ENCODE measurements at places on chromosomes 1 and 21.

DNA sequence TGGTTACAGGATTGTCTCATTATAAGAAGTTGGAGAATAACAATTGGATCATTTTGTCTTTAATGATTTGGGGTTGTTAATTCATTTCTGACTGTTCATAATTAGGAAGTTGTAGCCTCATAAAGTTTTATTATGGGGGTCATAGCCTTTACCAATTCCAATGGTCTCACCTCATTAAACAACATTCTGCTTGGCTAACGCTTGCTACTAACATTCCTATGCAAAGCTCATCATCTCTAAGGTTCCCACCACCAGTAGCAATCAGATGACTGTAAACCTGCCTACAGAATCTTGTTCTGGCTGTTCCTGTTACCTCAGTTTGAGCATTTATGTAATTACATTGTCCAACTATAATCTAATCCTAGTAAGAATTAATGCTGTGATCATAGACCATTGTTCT is 60.2 kb downstream of the ODF2L start:
- no peak for DNase-seq

GRCh38 chr1:86636898-86637297 is 67.5 kb upstream of the SH3GLB1 start:
- no peak for DNase-seq

DNA sequence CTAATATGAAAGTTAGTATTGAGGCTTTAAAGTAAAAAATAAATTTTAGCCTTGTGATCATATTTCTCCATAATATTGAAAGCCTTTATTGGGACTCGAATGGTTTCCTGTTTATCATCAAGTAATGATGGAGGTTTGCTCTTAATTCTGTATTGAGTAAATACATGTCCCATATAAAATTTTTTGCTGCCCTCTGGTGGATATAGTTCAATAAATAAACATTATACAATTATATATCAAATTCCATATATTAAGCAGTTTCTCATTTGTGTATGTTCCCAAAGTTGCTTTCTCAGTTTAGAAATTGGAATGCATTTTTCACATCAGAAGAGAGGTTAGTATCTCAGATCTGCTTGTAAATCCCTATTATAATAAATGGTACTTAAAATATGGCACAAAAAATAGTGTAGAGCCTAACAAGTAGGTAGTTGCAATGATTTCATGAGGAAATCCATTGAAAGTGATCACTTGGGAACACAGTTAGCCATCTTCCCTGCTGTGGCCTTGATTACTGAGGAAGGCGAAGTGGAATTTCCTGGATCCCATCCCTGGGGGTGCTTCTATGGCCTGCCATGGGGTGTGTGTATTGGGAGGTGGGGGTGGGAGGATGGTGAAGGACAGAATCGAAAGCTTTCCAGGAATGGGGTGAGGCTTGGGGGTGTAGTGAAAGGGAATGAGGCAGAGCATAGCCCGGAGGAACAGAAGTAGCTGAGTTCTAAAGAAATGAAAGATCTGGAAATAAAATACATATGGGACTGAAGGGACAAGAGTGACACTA is 84.1 kb upstream of the C21orf91 start:
- no peak for DNase-seq

- no peak for DNase-seq
These were observed 2.9 kb downstream of the EPHA8 start for GRCh38 chr1:22566161-22566560.

GRCh38 chr1:86704972-86705664 is 742 bp downstream of the SH3GLB1 start:
- no peak for DNase-seq

- no peak for DNase-seq
These were observed 71.1 kb downstream of the TPR start for GRCh38 chr1:186303911-186304310.

GRCh38 chr1:31752952-31753475 is 11.1 kb downstream of the ADGRB2 start:
- DNase-seq: no peak

DNA sequence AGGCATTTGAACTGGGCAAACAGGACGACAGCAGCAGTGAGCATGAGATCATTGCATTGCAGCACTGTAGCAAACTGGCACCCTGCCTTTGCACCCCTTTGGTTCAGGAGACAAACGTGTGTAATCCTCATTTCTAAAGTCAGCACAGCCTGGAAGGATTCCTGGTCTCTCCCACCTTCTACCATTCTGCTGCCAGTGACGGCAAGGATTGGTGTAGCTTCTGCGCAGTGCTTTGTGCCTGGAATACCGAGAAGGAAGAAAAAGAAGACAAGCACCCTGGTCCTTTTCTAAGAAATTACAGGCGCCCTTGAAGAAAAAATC is 805.3 kb downstream of the USP25 start:
- no peak for DNase-seq

DNA sequence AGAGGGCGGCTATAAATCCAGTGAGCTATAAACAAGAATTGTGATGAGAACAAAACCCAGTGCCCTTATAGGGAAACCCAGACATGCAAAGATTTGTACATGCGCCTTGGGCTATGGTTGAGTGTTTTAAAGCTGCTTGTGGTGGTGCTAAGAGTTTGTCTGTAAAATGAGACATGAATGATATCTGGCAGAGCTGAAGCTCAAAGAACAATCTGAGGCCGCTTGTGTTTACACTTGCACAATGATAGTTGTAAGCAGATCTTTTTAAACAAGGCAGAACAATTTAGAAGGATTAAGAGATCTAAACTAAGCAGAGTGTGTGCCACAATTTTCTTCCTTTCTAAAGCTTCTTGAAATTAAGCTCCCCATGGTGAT is 80.4 kb upstream of the ADAMTS5 start:
- DNase-seq: no peak

- no peak for DNase-seq
These were observed 84.2 kb downstream of the KIRREL1 start for GRCh38 chr1:158077411-158078256.

DNA sequence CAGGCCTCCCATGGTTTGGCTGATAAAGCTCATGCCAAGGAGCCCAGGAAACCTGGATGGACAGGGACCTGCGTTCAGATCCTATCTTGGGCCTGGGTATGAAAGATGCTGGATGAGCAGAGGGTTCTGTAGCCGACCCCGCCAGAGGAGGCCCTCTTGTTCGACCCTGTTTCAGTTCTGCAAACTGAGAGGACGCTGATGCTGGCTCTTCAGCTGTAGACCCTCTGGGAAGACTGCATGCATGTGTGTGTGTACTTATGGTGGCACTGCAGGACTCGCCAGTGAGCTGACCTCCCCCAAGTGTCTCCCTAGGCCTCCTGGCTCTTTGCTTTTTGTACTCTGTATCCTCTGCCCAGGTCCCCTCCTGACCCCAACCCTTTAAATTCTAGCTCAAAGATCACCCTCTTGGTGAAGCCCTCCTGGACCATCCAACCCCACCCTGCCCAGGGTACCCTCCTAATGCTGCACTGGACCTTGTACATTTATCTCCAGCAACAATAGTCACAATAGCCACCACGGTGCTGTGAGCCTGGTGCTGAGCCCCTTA is 1.6 kb downstream of the EPS8L3 start:
- no peak for DNase-seq

GRCh38 chr1:56169856-56170255 is 409.5 kb downstream of the PLPP3 start:
- DNase-seq: no peak

DNA sequence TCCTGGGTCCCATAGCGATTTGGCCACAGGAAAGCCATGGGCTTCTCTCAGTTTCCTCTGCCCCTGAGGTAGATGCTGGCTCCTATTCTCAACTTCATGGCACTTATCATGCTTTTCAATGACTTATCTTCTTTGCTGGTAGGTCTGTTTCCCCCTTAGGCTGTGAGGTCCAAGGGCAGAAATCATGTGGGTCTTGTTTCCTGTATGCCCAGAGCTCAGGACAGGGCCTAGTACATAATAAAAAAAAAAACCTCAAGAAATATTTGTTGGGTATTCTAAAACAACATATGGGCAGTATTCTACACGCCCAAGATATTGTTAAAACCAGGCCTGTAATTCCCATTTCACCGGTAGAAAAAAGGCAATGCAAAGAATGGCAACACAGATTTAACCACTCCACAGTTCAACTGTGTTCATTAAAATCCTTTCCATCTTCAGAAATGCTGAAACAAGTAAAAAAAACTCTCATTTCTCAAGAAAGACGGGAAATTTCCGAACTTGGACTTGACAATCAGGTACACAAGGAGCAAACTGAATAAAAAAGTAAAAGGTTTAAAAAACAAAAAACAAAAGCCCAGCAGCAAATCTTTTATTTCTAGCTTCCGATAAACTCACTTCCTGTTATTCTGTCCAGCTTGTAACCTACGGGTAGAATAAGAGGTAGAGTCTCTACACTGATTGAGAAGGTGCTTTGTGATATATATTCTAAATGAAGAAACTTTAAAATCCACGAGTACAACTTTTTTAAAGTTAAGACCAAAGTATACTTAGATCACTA is 6.3 kb upstream of the TDRD10 start:
- DNase-seq: no peak

- DNase-seq: no peak
These were observed 823 bp upstream of the PRKAA2 start for GRCh38 chr1:56644064-56644918.
